GDM1 (cell line): ENCODE measurements at places on chromosomes 6 and 20.
A peak's percentile ranks its signal among the peaks of the same experiment; 100 is the strongest.

- no peak for DNase-seq
These were observed 2.6 kb upstream of the TP53INP2 start for GRCh38 chr20:34701405-34702085.

DNA sequence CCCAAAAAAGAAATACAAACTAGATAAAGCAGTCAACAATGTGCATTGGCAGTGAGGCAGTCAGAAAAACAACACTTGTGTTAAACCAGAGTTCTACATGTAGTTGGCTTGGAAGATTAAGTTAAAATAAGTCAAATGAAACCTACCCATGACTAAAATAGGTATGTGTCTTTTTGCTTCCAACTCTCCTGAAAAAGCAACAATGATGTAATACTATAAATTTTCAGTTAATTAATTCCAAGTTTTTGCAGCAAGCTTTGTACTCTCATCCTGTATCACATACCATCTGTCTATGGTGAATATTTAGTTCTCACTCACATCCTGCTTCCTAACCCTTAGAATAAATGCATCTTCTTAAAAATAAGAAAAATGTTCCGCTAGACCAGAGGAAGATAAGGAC, 261.5 kb downstream of the KIF16B start:
- DNase-seq: no peak

- peak; percentile 79 for DNase-seq
These were observed 123.8 kb upstream of the MYLIP start for GRCh38 chr6:16004934-16005679.

- DNase-seq: no peak
These were observed 356 bp downstream of the BYSL start for GRCh38 chr6:41921712-41921998.

DNA sequence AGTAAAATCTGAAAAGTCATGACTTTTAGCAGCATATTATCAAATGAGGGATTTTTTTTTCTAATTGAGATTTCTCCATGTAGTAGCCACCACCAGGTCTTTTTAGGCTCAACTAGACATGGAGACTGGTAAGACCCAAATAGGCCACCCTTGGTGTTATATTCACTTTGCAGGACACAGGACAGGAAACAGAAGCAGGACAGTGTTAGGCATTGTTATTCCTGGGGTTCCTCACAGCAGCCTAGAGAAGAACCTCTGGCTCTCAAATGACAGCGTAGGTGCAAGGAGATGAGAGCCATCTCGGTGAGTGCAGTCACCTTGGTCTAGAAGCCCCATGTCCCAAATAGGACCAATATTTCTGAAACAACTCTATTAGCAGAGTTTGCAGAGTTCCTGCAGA, 19.2 kb upstream of the PBOV1 start:
- DNase-seq: no peak

- DNase-seq: no peak
These were observed 82.0 kb downstream of the JPH2 start for GRCh38 chr20:44104798-44105517.

DNA sequence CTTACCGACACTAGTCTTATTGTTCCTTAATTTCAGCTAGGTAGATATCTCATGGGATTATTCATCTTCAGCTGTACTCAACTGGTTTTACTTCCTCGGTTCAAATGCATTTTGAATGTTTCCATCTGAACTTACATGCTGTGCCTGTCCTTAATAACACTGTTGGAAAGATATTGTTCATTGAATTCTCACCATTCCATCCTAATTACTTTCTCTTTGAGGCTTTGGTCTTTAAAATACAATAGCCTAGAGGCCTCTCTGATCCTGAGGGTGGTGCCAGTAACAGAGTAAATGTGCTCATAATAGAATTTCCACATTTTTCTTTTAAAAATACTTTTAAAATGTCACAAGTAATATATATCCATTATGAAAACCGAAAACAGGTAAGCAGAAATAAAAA, 54.0 kb downstream of the IL20RA start:
- no peak for DNase-seq

GRCh38 chr6:154512201-154512600, 1.7 kb upstream of the CNKSR3 start:
- DNase-seq: no peak

- no peak for DNase-seq
These were observed 63.2 kb downstream of the SLC24A3 start for GRCh38 chr20:19275630-19276071.

GRCh38 chr6:88512951-88513350, 346.8 kb upstream of the CNR1 start:
- DNase-seq: no peak
